H54 (cell line): ENCODE measurements at places on chromosomes 3 and 15.
A peak's percentile ranks its signal among the peaks of the same experiment; 100 is the strongest.

- no peak for DNase-seq
Measured at GRCh38 chr3:41881233-41881821, 80.6 kb downstream of the ULK4 start.

DNA sequence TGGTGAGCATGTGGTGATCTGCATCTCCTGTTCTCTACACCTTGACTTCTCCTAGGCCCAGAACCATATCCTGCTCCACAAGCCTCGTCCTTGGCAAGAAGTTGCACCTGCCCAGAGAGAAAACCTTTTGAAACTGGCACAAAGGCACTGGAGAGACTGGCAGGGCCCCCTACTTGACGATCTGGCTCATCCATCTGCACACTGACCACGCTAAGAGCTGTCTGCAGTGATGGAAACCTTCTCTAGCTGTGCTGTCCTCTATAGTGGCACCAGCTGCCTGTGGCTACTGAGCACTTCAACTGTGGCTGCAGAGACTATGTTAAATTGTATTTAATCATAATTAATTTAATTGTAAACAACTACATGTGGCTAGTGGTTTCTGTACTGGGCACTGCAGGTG is 26.2 kb upstream of the SRP14 start:
- no peak for DNase-seq

DNA sequence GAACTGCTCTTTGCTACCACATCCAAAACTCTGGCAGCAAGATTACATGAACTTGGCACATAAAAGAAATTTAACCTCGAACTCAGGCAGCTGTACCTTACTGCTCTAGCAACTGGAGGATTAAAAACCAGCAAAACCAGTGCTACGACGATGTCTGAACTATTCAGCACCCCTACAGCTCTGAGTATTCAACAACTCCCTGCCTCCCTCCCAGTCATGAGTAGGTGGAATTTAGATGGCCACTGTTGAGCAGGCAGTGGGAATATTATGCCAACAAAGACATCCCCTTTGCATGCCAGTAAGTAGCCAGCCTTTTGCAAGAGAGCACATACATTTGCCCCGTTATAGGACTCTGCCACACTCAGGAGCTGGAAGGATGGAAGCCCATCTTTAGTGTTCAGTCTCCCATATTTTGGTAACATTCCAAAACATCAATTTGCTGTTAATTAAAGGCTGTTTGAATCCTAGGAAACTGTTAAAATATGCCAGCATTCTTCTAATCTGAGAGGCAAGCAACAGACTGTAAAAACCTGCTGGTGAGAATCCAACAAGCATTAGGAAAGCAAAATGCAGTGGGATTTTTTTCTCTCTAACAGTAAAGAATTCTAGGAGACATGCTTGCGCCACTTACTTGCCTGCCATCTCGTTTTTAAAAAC is 85.4 kb downstream of the ZNF385D start:
- no peak for DNase-seq

DNA sequence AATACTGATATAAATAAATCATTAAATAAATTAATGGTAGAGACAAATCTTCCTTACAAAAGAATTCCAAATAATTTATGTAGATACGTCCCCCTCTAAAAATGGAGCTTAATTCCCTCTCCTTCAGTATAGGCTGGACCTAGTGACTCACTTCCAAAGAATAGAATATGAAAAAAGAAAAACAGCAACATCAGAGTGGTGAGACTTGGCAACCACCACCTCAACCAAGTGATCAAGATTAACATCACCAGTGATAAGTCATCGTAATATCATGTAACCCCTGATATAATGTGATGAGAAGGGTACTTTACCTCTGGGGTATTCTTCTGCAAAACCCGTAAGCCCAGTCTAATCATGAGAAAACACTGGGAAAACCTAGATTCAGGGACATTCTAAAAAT is 13.4 kb downstream of the GOLGB1 start:
- no peak for DNase-seq

- DNase-seq = no peak
Measured at GRCh38 chr3:150090877-150091276, 120.2 kb upstream of the PFN2 start.

DNA sequence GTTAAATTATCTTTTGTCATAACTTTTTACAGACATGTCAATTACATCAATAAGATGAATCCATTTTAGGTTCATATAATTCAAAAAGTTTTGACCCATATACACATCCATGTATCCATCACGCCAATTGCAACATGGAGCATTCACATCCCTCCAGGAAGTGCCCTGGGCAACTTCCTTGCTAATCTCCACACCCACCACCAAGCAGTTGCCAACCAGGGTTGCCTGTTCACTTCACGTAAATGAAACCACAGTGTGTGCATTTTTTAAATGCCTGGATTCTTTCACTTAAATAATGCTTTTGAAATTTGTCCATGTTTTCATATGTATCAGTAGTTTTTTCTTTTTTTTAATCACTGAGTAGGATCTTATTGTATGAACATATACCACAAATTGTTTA is 40.7 kb upstream of the LYZL4 start:
- DNase-seq = no peak

- peak; percentile 30 for DNase-seq
Measured at GRCh38 chr3:38348903-38349302, 2.3 kb downstream of the XYLB start.

DNA sequence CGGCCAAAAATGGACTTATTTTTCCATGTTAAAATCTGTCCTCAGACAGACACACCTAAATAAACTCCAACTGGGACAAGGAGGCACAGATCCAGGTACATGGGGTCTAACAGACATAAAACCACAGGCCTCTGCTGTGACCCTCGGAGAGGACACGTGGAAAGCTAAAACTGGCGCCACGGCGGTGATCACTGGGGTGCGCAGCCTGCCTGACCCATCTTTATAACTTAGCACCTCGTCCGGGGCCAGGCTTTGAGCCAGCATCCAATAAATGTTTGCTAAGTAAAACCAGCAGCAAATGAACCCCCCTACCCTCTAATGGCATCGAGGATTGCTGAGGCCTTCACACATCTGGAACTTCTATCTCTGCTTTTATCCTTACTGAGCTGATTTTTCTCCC is 15.3 kb downstream of the PCSK6 start:
- no peak for DNase-seq

- DNase-seq = no peak
Measured at GRCh38 chr3:52480768-52481715, 14.1 kb upstream of the STAB1 start.

DNA sequence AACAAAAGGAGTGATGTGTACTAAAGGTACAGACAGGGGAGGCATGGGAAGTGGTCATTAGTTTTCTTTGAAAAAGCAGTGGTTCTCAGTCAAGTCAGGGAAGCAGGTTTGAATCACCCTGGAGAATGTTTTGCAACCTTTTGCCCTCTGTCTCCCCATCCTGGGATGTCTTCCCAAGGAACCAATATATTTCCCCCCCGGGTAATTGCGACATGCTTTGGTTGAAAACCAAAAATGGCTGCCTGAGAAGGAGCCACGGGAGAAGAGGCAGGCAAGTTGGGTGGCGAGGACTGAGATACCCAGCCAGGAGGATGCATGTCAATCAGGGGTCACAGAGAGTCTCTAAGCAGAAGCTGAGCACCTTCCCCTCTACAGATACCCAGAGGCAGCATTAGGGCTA is 20.2 kb upstream of the PPP1R2 start:
- no peak for DNase-seq

- DNase-seq = no peak
Measured at GRCh38 chr3:71528816-71529215, 54.7 kb downstream of the FOXP1 start.

DNA sequence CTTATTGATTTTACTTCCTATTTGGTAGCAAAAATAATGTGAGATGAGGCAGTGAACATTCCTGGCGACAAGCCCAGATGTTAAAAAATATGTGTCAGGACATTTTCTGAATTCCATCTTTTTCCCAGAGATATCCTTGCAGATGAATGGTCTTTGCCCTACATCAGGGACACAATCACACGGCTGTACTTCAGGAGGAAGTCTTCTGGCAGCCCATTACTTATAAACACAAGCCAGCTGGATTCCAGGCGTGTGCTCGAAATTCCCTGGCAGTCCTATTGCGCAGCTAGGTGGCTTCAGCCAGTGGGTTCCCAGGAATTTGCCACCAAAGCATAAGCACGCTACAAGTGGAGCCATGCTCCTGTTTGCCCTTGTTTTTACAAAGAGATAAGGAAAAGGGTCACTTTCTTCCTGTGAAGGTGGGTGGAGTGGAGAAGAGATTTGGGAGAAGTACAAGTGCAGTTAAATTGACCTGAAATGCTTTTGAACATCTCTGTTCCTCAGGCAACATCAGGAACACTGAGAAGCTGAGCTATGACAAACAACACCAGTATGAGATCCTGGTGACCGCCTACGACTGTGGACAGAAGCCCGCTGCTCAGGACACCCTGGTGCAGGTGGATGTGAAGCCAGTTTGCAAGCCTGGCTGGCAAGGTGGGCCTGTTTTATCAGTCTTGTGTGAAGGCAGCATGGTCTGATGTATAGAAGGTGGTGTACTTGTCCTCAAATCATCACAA is 257.1 kb upstream of the TRIM42 start:
- DNase-seq = no peak

DNA sequence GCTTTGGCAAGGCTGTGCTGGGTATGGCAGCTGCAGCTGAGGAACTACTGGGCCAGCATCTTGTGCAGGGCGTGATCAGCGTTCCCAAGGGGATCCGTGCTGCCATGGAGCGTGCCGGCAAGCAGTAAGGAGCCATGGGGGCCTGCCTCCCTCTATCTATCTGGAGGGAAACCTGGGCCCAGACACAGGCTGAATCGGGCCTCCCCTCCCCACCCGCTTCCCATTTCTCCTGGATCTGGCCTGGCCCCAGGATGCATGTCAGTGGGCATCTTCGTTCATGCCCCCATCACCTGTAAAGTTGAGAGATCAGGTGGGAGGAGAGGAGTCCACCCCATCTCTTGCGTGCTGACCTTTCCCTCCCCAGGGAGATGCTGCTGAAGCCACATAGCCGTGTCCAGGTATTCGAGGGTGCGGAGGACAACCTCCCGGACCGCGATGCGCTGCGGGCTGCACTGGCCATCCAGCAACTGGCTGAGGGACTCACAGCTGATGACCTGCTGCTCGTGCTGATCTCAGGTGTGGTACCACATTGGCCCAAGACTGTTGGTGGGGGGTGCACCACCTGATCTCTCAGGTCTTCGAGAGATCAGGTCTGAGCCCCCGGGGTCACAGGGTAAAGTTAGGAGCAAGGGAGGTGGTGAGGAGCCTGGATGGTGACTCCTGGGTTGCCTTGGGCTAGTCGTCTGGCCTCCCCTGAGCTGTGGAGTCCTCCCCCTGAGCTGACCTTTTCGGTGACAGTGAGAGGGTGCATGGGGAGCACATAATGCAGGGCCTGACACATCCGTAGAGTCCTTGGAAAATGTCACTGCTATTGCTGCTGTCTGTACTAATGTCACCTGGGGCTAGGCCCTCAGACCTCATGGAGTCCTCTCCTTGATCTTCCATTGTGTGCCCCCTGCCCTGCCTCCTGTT is 3.2 kb downstream of the GLYCTK start:
- DNase-seq = no peak

DNA sequence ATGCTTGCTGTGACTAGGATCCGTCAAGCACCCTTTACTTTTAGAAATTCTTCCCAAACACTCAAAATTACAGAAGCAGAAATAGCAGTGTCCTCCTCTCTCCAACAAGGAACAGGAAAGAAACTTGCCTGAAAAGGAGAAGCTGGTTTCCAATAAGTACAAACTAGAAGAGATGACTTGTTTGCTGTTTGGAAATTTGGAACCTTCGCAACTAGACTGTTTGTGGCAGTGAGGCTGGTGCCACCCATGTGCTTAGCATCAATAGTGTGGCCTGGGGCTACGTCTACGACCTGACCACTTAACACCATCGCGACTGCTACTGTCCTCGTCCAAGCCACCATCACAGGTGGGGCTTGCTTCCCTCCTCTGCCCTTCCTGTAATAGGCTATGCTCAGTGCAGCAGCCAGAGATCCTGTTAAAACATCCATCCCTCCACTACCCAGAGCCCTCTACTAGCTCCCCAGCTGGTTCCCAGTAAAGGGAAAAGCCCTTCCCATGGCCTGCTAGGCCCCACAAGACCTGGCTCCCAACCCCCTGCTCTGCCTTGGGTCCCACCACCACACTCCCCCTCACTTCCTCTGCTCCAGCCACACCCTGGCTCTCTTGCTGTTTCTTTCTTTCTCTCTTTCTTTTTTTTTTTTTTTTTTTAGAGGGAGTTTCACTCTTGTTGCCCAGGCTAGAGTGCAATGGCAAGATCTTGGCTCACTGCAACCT is 52.6 kb upstream of the CCR2 start:
- no peak for DNase-seq

- DNase-seq = peak; percentile 51
Measured at GRCh38 chr15:77836121-77836692, 203.5 kb upstream of the LINGO1 start.

GRCh38 chr3:39896184-39896583 is 86.8 kb downstream of the MYRIP start:
- no peak for DNase-seq

DNA sequence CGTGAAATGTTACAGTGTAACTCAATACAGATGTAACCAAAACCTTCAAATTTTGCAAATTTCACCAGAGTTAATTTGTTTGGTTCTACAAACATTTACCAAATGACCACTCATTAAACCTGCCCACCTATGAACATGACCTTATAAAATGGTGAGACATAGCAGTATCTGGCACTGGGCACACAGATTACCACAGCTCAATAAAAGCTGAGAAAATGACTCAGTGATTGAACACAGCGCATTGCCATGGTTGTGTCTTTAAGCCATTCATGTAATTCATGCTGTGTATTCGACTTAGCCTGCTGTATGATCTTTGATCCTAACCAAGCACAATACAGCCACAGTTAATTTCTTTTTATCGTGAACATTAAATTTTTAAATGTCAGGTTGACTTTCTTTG is 11.3 kb downstream of the PPARG start:
- DNase-seq = peak; percentile 28

- no peak for DNase-seq
Measured at GRCh38 chr3:24678021-24678420, 183.4 kb upstream of the THRB start.

GRCh38 chr3:67030785-67031740 is 33.0 kb downstream of the KBTBD8 start:
- no peak for DNase-seq

DNA sequence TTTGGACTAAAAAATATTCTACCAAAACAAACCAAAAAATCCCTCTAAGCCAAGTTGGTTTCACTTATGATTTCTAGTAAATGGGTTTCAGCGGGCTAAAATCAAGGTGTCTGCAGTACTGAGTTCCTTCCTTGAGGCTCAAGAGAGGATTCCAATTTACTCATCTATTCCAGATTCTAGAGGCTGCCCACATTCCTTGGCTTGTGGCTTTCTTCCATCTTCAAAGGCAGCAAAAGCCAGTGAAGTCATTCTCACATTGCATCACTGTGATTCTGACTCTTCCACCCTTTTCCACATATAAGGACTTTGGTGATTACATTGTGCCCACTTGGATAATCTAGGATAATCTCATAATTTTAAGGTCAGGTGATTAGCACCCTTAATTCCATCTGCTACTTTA is 48.1 kb downstream of the DPPA2 start:
- DNase-seq = no peak

DNA sequence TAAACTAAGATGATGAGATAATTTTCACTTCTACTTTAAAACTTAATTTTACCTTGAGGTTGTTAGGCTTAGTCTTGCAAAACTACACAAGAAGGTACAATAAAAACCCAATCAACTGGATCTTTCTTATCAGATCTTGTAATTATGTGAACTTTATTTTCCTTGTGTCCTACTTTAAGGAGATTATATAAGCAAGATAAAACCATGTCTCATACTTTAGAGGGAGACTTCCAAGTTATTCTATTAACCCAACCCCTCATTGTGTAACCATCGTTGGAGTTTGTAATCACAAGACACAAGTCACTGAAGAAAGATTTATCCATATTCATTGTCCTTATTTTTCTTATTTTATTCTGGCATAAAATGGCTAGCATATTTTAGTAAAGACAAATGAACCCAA is 165.6 kb downstream of the SERPINI1 start:
- DNase-seq = no peak
